ENCODE measurements at places on chromosomes 1 and 21.

GRCh38 chr21:45860493-45861155 is 120.9 kb upstream of the COL6A1 start:
- ATAC-seq: no peak

- ATAC-seq: no peak
These were observed 75.6 kb downstream of the CAPZB start for GRCh38 chr1:19409477-19410341.

- ATAC-seq: no peak
These were observed 3.1 kb downstream of the TRAF5 start for GRCh38 chr1:211329764-211330201.

GRCh38 chr1:169466259-169467230 is 19.2 kb downstream of the SLC19A2 start:
- peak; percentile 68 for ATAC-seq

GRCh38 chr1:236063919-236064673 is 794 bp downstream of the NID1 start:
- ATAC-seq: peak; percentile 10

DNA sequence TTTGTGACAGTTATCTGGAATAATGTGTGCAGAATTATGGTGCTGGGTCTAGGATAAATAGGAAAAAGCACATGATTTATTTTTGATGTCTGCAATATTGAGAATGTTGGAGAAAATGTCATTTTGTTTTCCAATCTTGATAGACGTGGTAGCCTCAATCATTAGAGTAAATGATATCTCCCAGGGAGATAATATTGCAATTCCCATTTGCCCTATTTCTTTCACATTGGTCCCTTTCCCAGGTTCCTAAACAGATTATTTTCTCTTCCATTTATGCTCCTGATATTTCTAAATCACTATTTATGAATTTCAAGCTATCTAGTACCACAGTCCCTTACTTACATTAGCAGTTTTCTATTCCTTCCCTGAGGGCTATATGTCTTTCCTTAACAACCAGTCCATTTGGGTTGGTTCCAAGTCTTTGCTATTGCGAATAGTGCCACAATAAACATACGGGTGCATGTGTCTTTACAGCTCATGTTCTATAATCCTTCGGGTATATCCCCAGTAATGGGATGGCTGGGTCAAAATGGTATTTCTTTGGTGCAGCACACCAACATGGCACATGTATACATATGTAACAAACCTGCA is 447.3 kb downstream of the PLA2G4A start:
- no peak for ATAC-seq

- ATAC-seq: no peak
These were observed 89.6 kb downstream of the UBIAD1 start for GRCh38 chr1:11362547-11363021.

DNA sequence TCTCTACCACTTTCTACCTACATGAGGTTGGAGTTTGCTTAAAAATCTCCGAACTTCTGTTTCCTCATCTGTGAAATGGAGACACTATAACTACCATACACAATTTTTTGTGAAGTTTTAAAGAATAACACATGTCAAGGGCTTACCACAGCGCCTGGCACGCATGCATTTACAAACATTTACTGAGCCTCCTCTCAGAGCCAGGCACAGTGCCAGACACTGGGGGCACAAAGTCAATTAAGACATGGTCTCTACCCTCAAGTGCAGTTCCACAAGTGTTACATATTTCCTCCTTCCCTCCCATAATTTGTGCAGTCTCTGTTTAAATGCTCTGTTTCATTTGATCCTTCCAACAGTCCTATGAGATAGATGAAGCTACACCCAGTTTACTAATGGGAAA is 356.4 kb upstream of the ESRRG start:
- no peak for ATAC-seq

- ATAC-seq: no peak
These were observed 7.6 kb upstream of the C1orf21 start for GRCh38 chr1:184379111-184379752.

- ATAC-seq: peak; percentile 20
These were observed 782 bp downstream of the CSDE1 start for GRCh38 chr1:114756949-114757454.

GRCh38 chr1:46423574-46424240 is 29.6 kb downstream of the FAAH start:
- no peak for ATAC-seq

GRCh38 chr1:197904126-197904787 is 1.8 kb downstream of the C1orf53 start:
- no peak for ATAC-seq

DNA sequence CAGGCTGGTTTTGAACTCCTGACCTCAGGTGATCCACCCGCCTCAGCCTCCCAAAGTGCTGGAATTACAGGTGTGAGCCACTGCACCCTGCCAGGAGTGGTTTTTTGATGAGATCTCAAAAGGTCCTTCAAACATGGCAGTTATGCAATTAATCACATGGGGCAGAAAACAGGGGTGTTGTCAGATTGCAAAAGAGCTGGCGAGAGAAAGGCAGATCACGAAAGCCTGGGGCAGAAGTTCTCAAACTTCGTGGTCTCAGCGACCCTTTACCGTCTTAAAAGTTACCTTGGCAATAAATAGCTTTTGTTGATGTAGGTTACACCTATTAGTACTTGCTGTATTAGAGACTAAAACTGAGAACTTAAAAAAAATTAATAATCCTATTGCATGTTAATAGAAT is 16.1 kb downstream of the CNR2 start:
- ATAC-seq: no peak

DNA sequence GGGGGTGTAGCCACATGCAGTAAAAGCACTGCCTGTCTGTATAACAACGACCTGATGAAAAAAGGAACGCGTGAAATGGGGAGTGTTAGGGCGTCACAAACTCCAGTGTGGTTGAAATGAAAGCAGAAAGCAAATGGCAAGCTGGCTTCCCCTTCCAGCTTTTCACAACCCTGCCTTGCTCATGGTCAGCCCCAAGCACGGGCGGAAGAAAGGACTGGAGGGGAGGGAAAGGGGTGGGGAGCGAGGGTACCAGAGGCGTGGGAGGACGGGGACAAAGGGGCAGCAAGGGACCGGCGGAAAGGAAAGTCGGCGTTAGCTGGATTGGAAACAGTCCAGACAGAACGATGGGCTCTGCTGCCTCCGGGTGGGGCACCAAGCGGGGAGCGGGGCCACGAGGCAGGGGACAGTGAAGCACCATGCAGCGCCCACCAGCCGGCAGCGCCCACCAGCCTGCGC is 9.6 kb downstream of the VPS26C start:
- peak; percentile 67 for ATAC-seq

DNA sequence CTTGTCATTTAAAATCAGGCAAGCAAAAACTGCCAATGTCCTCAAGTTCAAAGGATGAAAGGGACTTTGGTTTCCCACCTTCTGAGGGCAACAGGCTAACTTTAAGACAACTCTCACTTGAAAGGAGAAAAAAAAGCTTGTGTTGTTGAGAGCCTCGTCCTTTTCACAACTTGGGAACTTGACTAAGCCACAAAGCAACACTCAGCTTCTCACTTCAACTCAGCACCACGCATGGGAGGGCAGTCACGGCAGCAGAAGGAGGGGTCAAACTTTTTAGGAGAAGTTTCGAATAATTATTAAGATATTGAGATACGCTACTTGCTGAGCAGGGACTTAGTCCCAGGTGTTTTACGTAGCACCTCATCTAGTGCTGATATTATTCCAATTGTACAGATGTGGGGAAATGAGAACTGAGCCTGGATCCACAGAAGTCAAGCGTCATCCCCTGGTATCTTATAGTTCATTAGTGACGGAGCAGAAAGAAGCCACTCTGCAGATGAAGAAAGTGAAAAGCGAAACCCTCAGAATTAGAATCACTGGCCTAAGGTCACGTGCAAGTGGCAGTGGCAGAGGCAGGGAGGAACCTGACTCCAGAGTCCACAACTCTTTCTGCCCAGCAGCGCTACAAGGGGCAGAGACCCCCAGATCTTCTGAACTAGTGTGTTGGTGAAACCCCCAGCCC is 83.6 kb downstream of the JAK1 start:
- no peak for ATAC-seq

- ATAC-seq: no peak
These were observed 42.0 kb upstream of the CD34 start for GRCh38 chr1:207952617-207953542.

GRCh38 chr21:35512346-35512745 is 463.2 kb upstream of the RUNX1 start:
- no peak for ATAC-seq

DNA sequence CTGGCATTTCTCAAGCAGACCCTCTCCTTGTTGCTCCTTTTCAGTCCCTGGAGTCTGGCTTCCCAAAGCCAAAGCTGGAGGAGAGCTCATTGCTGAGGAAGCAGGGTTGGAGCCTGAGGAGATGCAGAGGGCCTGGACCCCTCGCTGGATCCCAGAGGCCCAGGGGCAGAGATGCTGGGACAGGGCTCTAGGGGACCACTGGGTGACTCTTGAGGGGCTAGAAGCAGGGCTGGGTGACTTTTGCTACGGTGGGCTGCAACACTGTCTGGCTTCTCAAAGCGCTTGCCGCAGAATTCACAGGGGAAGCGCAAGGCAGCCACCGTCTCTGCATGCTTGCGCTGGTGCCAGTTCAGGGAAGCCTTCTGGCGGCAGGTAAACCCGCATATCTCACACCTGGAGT is 8.8 kb downstream of the ZNF692 start:
- no peak for ATAC-seq

GRCh38 chr1:62685431-62685859 is 2.7 kb downstream of the DOCK7 start:
- no peak for ATAC-seq

GRCh38 chr1:115189814-115190539 is 100.7 kb upstream of the TSPAN2 start:
- ATAC-seq: peak; percentile 84

GRCh38 chr1:86950712-86951419 is 36.4 kb downstream of the HS2ST1 start:
- ATAC-seq: peak; percentile 50

GRCh38 chr1:28326515-28326914 is 2.3 kb upstream of the MED18 start:
- no peak for ATAC-seq

DNA sequence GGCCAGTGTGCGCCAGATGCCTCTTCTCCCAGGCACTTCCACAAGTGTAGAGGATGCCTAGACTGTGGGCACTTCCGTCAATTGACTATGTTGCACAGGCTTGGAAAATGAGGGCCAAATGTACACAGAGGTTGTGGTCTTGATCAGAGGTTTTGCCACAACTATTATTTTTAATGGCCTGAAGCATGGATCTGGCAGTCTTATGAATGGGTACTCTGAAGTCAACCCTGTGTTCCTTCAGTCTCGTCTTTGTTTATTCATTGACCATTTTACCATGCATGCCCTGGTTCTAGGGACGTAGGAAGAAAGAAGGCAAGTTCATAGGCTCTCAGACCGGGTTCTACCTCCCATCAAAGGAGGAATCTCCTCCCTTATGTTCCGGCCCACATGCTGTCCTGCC is 329.1 kb downstream of the HHAT start:
- no peak for ATAC-seq

GRCh38 chr1:12343823-12344487 is 114.1 kb downstream of the VPS13D start:
- ATAC-seq: no peak

Data from motor neuron (in vitro differentiated cells).